ENCODE measurements at places on chromosomes 5 and 9.
A peak's percentile ranks its signal among the peaks of the same experiment; 100 is the strongest.

- DNase-seq = no peak
Measured at GRCh38 chr5:171031977-171032376, 170.2 kb downstream of the RANBP17 start.

GRCh38 chr5:32311404-32312196 is 1.1 kb downstream of the MTMR12 start:
- DNase-seq = peak; percentile 22

DNA sequence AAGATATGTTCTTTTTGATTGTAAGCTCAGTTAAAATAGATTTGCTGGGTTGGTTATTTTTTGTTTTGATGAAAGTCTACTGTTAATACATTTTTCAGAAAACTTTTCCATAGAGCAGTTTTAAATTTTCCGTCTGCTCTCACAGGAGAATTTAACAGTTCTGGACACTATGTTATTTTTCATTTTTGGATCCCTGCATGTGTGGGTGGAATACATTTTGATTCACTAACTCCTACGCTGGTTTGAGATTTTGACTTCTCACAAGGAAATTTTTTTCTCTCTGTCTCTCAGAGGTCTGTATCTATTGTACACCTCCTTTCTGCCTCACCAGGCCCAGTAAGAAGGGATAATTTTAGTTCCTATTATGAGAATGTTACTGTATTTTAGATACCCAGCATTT is 502.4 kb downstream of the CDH10 start:
- no peak for DNase-seq

DNA sequence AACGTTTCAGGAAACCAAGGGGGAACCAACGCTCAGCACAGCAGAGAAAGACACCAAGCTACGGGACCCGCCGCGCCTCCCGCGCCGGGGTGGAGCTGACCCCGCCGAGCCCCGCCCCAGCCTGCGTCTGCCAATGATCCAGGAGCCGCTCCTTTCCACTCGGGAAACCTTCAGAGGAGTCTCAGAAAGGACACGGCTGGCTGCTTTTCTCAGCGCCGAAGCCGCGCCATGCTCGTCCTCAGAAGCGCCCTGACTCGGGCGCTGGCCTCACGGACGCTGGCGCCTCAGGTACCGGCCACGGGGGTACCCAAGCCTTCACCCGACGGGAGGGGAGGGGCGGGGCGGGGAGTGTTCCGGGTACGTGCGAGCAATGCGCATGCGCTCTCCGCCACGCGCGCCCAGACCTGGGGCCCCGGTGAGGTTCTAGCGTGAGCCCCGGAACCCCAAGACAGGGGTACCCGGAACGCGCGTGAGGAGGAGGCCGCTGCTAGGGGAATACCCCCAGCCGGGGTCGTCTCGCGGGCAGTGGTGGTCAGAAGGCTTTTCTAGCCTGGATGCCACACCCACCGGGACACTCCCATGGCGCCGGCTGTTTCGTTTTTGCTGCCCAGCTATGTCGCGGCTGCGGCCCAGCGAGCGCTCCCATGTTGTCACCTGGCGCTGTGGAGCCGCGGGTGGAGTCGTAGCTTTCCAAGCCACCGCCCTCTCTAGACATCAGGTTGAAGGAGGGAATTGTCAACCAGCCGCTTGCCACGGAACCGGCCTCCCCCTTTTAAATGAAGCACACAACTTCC is at the start of gene NIPSNAP3A:
NIPSNAP3A (plus strand) TSS at position 119 of the 794 bp plus-strand sequence; CDS start at position 229, 110 bp downstream.
- DNase-seq = peak; percentile 78

- DNase-seq = no peak
Measured at GRCh38 chr9:70079417-70080037, 35.9 kb downstream of the MAMDC2 start.

GRCh38 chr5:147168578-147169327 is 66.1 kb upstream of the STK32A start:
- DNase-seq = no peak

GRCh38 chr5:125489146-125489545 is 742.7 kb upstream of the ZNF608 start:
- no peak for DNase-seq

DNA sequence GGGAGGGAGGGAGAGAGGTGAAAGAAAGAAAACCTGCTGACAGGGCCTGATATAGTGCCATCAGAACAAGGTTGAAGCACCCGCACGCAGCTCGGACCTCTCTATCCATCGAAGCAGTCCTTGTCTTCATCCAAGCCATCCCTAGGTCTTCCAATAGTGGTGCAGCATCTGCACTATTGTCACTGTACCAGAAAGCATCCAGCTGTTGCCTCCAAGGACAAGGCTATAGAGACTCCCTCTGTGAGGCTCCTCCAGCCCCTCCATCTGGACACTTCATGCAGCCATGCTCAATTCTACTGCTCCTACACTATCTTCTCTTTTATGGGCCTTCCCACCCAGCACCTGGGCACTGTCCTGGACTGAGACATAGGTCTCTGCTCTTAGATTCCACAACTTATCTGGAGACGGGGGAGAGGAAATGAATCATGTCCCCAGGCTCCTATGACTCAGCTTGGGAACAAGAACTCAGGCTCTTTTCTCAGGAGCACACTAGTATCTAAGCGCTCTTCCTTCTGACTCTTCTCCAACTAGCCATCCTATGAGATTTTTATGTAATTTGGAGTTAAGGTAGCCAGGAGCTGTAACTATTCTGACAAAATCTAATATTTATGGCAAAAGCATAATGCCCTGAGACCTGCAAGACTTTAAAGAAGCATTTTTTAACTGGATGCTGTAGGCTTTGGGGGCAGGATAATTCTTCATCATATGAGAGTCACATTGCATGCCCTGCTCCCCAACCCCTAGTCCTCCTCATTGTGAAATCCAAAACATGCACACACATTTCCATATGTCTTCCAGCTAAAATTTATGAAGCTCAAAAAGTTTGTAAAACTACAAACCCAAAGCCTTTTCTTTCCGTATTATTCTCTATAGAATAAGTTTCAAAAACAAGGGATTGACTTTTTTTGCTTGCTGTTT is 446.8 kb downstream of the CCDC171 start:
- peak; percentile 54 for DNase-seq

GRCh38 chr5:73985145-73985544 is 359.1 kb downstream of the ARHGEF28 start:
- peak; percentile 50 for DNase-seq
